Endothelial cell of umbilical vein (primary cell): ENCODE measurements at places on chromosomes 4 and X. TPM values are rescaled to one million over a fixed set of nuclear protein-coding genes. Genes with fewer than 3 reads are reported as not detected.

DNA sequence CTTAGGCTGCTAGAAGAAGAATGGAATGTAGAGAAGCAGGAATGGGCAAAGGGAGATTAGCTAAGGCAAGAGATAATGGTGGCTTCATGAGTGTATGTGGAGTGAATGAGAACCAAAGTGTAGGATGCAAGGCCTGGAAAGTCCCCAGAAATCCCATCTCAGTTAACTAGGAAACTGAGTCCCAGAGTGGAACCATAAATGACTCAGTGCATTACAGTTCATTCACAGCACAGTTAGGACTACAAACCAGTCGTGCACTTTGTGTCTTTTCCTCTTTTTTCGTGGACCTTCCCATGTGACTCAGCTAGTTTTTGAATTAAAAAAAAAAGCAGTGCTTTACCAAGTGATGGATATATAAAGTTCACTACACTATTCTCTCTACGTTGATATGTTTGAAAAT, 27.7 kb upstream of the REST start:
- DNase-seq: no peak

GRCh38 chrX:13364230-13364857, 44.5 kb upstream of the ATXN3L start:
- peak; percentile 4 for DNase-seq

DNA sequence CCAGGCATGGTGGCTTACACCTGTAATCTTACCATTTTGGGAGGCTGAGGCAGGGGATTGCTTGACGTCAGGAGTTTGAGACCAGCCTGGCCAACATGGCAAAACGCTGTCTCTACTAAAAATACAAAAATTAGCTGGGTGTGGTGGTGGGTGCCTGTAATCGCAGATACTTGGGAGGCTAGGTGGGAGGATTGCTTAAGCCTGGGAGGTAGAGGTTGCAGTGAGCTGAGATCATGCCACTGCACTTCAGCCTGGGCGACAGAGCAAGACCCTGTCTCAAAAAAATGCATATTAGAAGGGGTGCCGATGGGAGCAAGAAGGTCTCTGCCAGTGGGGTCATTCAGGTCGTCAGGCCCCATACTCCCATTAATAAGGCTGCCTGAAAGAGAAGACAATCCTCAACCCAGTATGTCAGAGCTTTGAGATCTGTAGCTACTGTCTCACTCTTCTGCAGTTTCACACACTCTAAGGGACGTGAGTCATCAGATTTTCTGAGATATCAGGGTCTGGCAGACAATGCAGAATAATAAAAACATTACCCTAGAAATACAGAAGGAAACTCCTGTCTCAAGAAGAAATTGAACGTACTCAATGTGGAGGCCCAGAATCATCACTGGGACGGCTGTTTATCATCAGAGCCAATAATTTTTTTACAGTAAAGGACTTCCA, 176.7 kb upstream of the FAT1 start:
- peak; percentile 91 for DNase-seq

DNA sequence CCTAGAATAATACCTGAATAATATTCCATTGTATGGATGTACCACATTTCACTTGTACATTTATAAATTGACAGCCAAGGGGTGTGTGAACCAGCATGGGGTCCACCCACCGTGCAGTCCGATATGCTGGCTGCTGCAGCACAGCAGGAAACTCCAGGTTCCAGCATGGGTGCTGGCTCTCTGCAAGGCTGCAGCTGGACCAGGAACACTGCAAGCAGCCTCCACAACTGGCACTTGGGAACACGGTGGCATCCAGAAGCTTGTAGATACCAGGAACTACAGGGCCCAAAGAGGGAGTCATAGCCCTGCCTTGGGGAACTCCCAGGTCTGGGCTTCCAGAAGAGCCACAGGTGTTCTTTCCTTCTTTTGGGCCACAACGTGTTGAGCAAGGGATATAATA, 91.2 kb downstream of the NXF2 start:
- DNase-seq: no peak

GRCh38 chr4:156230176-156230575, 276.5 kb upstream of the CTSO start:
- no peak for DNase-seq

DNA sequence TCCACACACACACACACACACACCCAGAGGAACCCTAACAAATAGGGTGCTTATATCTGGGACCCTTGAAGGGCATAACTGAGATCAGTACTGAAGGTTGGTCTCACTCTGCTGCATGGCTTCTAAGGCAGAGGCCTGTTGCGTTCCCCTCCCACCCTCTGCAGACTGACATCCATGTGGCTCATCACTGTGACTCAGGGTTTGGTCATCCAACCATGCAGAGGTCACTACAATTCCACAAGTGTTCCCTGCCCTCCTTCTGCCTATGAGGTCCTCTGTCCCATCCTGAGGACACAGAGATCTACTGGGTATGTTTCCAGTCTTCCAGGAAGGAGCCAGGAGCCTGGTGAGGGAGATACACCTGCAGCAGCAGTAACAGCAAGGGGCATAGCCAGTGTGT, 55.8 kb downstream of the XAGE2 start:
- no peak for DNase-seq

DNA sequence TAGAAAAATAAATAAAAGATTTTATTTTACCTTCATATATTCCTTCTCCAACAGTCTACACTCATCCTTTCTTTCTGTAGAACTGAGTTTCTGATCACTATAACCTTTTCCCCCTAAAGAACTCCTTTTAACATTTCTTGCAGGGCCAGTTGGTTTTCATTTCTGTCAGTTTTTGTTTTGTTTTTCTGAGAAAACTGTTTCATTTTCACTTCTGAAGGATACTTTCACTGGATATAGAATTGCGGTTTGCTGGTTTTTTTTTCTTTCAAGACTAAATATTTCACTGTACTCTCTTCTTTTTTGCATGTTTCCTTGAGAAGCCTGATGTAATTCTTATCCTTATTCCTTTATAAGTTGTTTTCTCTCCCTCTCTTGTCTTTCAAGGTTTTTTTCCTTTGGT, 90.4 kb upstream of the EOLA2 start:
- DNase-seq: no peak

DNA sequence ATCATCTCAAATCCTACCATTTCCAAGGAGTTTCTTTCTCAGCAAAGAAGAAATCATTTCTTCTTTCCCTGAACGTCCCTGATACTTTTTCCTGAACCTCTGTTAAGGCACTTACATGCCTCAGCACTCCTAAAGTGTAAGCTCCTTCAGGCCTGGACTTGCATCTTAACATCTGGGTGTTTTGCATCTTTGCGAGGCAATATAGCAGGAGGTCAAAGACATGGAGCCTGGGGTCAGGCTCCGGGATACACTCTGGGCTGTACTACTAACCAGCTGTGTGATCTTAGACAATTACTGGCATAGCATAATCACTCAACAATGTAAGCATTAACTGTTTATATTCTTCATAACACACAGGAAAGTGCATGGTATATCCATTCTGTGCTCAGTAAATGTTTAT, 275.5 kb upstream of the BOD1L1 start:
- no peak for DNase-seq

DNA sequence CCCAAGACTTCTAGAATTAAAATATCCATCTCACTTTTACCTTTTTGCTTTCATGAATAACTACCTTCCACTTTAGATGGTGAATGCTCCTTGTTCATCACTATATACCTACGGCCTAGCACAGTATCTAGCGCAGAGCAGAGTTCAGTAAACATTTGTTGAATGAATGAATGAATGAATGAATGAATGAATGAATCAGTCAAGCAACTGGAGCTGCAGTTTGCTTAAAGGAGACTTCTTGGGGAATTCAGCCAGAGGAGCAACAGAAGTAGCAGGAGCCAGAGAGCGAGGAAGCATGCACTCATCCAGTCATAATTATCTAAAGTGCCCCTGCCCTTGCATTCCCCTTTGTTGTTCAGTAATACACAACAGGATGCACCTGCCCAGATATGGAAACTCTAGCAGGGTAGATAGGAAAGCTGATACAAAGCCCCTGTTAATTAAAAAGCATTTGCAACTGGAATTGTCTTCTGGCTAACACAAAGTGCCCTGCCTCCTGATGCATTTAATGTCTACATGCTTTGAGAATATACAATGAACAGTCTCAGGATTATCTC, 103.0 kb upstream of the MBNL3 start:
- DNase-seq: peak; percentile 34

- peak; percentile 78 for DNase-seq
Observed at GRCh38 chr4:155468282-155468681, 91.5 kb upstream of the MAP9 start.

DNA sequence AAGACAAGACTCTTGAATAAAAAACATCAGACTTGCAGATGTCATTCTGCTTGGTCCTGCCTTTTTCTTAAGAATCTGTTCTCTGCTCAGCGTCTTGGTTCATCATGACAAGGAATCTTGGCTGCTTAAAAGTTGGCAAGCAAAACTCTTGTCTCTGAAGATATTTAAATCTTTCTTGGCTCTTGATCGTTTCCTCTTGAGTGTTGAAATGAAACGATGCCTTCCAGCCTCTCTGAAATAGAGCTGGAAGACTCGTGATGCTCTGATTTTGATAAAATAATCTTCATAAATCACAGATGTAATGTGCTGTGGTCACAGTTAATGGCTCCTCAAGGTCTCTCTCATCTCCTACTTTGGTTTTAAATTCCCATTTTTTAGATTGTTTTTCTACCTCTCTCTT, 39.9 kb upstream of the TMEM192 start:
- no peak for DNase-seq

The F8A2 gene
- not detected in 2 replicates for polyA plus RNA-seq

The MTHFD2L gene
- 4.4 and 6.9 TPM in 2 replicates for polyA plus RNA-seq

The CCDC120 gene
- polyA plus RNA-seq: 2.8 and 3.1 TPM in 2 replicates

The PITX2 gene
- 0.04 and 0.11 TPM in 2 replicates for polyA plus RNA-seq

The C1QTNF7 gene
- polyA plus RNA-seq: not detected in 2 replicates
